ENCODE measurements at places on chromosomes 5 and 9.

DNA sequence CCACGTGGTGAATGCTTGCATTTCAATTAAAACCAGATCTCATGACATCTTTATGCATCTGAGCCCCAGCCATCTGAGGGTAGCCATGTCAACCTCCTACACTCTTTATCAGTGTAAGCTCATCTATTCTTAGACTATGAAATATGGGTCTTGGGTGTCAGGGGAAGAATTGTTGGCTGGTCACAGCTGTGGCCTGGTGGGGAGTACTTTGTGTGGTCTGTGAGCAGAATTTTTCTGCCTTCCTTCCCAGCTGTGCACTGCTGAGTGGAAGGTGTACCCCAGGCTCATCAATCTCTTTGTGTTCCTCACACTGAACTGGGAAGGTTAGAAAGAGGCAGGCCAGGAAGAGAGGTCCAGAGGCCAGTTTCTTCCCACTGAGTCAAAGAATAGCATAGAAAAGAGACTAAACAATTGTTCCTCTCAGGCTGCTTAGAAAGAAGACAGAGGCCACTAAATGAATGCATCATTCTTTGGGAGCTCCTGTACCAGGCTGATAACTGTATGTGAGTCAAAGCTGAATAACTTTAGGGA, 202.7 kb upstream of the RGMB start:
- no peaks in the 10 kb centered on the region for H3K36me3 ChIP-seq
- H3K27ac ChIP-seq, result no peak overlapping the region
- H3K4me3 ChIP-seq, result no peak overlapping the region
- no peaks in the 10 kb centered on the region for H3K4me1 ChIP-seq
- DNase-seq, result no peak
- no peaks in the 10 kb centered on the region for H3K27me3 ChIP-seq

DNA sequence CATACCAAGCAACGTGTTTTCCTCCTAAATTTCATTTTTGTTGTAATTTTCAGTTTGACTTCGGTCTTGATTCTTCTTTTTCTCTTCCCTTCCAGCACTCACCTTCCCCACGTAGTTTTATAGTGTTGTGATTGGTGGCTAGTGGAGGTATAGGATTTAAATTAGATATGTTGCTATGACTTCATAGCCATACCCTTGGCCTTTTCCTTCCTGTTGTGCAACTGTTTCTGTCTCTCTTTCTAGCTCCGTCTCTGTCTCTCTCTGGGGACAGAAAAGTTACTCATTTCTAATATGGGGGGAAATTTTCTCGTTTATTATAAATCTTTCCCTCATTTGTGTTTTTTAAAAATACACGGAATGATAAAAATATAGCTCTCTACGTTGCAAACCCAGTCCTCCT, 20.6 kb upstream of the C5orf24 start:
- H3K4me1 ChIP-seq, result no peaks in the 10 kb centered on the region
- peaks cover 63% of the 10 kb centered on the region for H3K36me3 ChIP-seq
- no peaks in the 10 kb centered on the region for H3K27me3 ChIP-seq
- no peak overlapping the region for H3K27ac ChIP-seq
- DNase-seq, result no peak

GRCh38 chr5:104431002-104431620, 868.5 kb upstream of the NUDT12 start:
- no peaks in the 10 kb centered on the region for H3K4me1 ChIP-seq
- no peaks in the 10 kb centered on the region for H3K36me3 ChIP-seq
- H3K27me3 ChIP-seq, result no peaks in the 10 kb centered on the region
- DNase-seq, result no peak

GRCh38 chr9:88184976-88185375, 46.7 kb upstream of the SPATA31C2 start:
- no peak overlapping the region for H3K4me3 ChIP-seq
- H3K27ac ChIP-seq, result no peak overlapping the region
- no peaks in the 10 kb centered on the region for H3K36me3 ChIP-seq
- no peak for DNase-seq
- H3K4me1 ChIP-seq, result no peaks in the 10 kb centered on the region
- H3K27me3 ChIP-seq, result no peaks in the 10 kb centered on the region

DNA sequence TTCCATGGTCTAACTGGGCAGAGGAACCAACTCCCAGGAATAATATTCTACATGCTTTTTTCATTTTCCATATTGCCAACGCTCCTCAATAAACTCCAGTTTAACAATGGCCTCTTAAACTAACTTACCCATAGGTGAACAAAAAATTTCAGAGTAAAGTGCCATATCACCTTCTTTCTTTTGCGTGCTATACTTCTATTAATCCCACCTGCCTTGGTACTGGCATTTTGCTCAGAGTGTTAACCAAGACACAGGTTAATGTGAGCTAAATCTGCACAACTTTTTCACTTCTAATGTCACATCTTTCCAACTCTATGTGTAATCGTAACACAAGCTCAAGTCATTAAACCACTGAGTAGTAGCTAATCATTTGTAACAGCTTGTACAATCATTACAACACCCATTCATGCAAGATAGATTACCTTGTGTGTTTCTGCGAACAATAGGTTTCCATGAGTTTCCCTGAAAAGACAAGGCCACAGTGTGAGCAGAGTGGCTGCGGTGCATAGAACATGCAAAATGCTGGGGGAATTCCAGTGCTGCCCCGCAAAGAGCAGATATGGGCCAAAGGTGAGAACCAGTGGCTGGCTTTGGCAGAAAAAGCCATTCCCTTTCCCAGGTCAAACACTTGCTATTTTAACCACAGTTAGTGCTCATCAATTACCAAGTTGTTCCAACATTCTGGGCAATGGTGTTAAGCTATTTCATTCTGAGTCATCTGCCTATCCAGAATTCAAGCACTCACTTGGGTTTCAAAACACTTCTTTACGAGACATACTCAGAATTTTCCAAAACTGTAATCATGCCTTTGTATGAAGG, 42.8 kb downstream of the TIMD4 start:
- no peaks in the 10 kb centered on the region for H3K4me1 ChIP-seq
- no peak for DNase-seq
- H3K27me3 ChIP-seq, result no peaks in the 10 kb centered on the region
- no peaks in the 10 kb centered on the region for H3K36me3 ChIP-seq

Measured in right atrium auricular region (tissue), 2 donors.